ENCODE measurements at places on chromosomes 6 and 20.

GRCh38 chr6:119880840-119881239 is 531.3 kb upstream of the MAN1A1 start:
- no peak for DNase-seq

DNA sequence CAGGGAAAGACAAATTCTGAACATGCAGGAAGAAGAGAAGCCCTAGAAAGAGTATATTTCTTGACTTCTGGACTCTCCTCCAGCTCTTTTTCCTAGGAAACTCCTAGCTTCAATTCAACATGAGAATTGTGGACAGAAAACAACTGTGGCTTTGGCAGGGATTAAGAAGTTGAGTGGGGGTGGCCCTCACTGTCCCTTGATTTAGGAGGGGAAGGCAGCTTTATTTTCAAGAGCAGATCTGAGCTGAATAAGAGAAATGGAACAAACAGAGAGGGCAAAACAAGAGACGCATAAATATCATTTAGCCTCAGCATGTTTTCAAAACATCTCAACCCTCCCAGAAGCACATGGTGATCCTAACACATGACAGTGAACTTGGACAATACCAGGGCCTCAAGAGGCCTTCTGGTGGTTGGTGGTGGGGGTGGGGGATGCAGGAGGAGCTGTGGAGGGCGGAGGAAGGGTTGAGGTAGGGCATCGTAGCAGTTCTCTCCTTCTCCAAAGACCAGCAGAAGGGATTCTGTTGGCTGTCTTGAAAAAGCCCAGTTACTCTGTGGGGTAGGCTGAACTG is 21.1 kb upstream of the TAGAP start:
- DNase-seq = no peak

- DNase-seq = no peak
Measured at GRCh38 chr20:19783966-19784401, 25.9 kb downstream of the RIN2 start.

GRCh38 chr20:45798935-45799642 is 7.3 kb downstream of the DNTTIP1 start:
- DNase-seq = no peak

DNA sequence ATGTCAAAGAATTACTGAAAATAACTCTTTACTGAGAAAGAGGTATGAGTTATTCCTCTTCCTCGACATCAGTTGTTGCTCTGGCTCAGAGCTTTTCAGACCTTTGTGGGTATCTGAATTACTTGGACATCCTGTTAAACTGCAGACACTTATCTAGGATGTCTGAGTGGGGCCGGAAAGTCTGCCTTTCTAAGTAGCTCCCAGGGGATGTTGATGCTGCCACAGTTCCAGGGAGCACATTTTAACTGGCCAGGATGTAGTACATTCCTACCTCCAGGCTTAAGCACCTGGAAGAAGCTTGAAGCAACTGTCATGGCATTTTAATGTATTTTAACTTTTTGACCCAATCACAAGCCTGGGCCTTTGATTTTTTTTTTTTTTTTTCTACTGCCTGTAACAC is 265.8 kb upstream of the PLCB4 start:
- no peak for DNase-seq

- DNase-seq = no peak
Measured at GRCh38 chr6:38549795-38550194, 89.9 kb downstream of the BTBD9 start.

- DNase-seq = no peak
Measured at GRCh38 chr6:124941259-124941658, 21.0 kb upstream of the RNF217 start.

- peak; percentile 77 for DNase-seq
Measured at GRCh38 chr20:49381558-49382493, 100.6 kb downstream of the KCNB1 start.

DNA sequence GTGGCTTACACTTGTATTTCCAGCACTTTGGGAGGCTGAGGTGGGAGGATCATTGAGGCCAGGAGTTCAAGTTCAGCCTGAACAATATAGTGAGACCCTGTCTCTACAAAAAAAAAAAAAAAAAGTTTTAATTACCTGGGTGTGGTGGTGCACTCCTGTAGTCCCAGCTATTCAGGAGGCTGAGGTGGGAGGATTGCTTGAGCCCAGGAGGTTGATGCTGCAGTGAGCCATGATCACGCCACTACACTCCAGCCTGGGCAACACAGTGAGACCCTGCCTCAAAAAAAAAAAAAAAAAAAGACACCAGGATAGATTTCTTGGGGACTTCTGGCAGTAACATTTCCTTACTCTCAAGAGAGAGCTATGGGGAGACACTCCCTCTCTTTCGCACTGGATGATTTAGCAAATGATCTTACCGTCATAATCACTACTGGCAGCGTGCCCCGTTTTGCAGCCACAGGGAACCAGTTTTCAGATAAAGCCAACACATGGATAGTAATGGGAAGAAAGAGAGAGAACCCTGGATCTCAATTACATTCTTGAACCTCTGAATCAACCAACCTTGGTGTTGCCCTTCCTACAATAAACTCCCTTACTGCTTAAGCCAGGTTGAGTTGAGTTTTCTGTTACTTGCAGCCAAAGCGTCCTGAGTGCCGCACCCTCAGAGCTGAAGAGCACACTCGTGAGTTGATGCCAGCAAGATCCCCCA is 18.1 kb upstream of the PTPN1 start:
- DNase-seq = no peak

DNA sequence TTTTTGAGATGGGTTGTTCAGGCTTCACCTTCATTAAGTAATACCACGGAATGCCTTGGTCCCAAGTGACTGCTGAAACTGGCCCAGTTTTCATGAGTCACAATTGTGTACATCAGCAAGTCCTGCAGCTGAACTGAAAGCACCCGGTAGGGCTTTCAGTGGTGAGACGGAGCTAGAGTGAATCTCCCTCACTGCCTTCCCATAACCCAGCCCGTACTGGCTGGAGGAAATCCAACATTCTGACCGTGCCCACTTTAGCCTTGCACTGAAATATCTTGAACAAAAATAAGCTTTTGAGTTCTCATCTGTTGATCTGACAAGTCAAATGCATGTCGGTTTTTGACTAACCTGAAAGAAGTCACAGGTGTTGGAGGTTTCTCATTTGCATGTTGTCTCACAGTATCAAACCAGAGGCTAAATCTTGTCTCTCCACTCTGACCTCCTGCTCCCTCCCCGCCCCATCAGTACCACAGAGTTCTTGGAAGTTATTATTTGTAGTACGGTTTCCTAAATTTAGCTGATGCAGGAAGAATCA is 35.9 kb downstream of the DUSP22 start:
- no peak for DNase-seq

DNA sequence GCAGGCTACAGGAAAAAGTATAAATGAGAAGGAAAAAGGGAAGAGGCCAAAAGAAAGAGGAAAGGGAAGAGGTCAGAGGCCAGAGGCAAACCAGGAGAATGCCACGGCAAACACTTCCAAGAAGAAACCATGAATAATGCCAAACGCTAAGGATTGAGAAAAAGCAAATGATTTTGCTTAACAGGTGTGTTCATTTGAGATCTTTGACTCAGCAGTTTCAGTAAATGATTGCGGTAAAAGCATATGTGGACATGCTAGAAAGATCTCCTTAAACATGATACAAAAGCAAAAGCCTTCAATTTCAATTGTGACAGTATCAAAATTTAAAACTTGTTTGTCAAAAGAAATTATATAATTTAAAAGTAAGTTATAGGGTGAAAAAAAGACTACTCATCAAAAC is 70.6 kb downstream of the UBE3D start:
- DNase-seq = no peak

DNA sequence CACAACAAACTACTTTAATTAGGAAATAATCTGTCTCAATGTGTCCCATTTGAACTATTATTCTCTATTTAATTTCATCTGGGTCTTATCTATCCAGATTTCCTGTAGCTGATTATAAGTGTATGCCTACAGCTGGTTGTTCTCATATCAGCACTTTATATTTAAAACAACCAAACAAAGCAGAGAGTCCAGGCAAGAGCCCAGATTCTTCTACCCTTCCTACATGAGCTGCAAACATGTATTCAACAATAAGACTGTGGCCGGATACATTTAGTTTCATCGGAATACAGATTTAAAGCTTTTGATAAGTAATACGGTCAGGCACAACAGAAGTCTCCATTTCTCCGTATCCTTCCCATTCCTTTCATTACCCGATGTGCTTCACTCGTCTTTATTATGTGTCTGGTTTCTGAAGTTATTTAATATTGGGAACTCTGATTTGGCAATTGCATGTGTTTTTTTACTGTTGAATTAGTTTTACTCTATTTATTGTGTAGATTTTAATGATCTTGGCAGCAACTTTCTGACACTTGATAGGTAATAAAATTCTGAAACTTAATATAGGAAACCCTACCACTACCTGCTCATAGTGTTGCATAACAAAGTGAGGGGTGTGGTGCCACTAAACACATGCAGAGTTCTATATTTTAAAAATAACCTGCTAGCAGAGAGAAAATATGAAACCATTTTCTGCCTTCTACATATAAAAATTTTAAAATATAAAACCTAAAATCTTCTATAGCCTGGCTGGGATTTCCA is 653.5 kb upstream of the PTCHD4 start:
- DNase-seq = no peak

DNA sequence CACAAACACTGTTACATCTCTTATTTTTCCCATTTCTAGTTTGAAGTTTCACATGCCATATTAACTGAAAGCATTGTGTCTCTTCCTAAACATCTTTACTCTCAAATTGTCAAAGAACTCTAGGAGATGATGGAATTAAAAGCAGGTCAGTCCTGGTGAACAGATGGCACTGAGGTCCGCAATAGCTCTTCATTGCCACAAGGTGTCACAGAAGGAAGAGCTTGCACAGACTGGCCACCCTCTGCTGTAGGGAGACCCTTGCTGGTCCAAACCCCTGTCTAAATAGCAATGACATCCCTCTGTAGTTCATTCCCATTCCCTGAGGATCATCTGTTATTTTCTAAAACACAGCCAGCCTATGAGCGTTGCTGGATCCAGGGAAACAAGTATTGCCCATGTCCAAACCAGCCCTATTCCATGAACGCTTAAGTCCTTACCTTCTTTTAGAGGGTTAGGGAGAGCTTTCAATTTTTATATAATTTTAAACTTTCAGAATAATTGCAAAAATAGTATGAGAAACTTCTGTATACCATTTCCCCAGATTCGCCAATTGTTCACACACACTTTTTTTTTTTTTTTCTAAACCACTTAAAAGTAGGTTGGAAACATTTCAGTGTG is 10.1 kb upstream of the HDAC2 start:
- DNase-seq = no peak

GRCh38 chr6:19789100-19789803 is 47.9 kb upstream of the ID4 start:
- DNase-seq = no peak

DNA sequence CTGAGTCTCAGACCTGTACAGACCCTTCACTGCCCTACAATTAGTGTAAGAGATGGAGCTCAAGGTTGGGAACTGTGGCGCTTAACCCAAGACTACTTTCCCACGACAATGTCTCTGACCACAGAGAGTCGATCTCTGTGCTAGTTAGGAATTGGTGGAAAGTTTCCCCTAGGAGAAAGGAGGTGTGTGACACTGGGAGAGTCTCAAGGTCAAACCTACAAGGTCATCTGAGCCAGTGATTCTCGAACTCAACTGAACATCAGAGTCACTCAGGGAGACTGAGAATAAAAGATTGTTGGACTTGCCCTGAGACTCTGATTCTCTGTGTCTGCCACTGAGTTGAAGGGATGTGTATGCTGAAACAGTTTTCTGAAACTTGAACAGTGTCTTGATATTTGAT is 9.7 kb upstream of the AFDN start:
- no peak for DNase-seq

GRCh38 chr6:39997101-39997635 is 62.9 kb upstream of the MOCS1 start:
- DNase-seq = no peak

DNA sequence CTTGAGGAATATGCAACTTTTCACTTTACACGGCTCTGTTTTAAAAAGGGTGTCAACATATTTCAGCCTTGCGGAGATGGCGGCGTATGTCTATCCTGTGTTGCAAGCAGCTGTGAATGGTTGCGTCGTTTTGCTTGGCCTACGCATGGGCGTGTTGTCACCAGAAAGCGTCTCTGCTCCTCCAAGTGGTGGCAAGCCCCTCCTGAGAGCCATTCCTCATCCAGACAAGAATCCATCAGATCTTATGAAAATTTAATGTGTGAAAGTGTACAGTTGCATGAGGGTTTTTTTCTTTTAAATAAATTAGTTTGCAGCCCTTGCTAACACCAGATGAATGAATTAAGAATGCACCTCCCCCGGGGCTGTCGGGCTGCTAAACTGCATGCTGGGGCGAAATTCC is 114.4 kb downstream of the PHACTR3 start:
- no peak for DNase-seq

DNA sequence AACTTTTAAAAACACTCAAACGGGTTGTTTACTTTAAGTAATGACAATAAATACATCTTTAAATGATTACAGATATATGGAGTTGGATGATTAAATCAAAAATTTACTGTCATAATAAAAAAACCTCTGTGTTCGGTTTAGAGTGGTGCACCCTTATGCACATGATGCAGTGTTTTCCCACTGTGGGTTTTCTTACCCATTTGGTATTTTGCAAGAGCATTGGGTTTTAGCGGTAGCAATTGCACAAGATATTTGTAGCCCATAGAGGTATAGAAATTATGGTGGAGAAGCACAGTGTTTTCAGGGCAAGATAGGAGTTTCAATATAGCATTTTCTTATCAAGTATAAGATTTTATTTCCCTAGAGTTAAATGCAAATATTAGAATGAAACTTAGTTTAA is 410.8 kb upstream of the PLCB4 start:
- DNase-seq = no peak

GRCh38 chr6:41652866-41653652 is 14.8 kb downstream of the MDFI start:
- DNase-seq = no peak

GRCh38 chr6:122200440-122200839 is 199.0 kb upstream of the HSF2 start:
- DNase-seq = no peak

- DNase-seq = no peak
Measured at GRCh38 chr6:14974792-14975470, 270.9 kb upstream of the JARID2 start.

DNA sequence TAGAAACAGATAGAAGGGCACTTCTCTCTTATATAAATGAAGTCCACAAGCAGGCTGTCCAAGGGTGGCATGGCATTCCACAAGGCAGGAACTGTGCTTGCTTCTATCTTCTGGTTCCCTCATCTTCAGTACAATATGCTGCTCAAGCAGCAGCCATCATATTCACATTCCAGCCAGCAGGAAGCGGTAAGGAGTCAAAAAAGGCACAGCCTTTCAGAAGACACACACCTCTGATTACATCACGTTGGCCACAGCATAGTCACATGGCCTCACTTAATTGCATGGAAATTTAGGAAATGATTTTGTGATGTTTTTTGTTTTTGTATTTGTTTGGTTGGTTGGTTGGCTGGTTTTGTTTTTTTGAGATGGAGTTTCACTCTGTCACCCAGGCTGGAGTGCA is 19.0 kb downstream of the REM1 start:
- DNase-seq = no peak

Data from ovary (tissue), 10 donors.